Mucosa of descending colon (tissue), 3 donors: ENCODE measurements at places on chromosomes 13 and 19. TPM values are rescaled to one million over a fixed set of nuclear protein-coding genes. Genes with fewer than 3 reads are reported as not detected.

GRCh38 chr19:52200044-52200443 lies 10.2 kb downstream of the PPP2R1A start:
- DNase-seq, result no peak

GRCh38 chr13:42047561-42048341 lies 697 bp upstream of the DGKH start:
- DNase-seq, result peak; percentile 76

DNA sequence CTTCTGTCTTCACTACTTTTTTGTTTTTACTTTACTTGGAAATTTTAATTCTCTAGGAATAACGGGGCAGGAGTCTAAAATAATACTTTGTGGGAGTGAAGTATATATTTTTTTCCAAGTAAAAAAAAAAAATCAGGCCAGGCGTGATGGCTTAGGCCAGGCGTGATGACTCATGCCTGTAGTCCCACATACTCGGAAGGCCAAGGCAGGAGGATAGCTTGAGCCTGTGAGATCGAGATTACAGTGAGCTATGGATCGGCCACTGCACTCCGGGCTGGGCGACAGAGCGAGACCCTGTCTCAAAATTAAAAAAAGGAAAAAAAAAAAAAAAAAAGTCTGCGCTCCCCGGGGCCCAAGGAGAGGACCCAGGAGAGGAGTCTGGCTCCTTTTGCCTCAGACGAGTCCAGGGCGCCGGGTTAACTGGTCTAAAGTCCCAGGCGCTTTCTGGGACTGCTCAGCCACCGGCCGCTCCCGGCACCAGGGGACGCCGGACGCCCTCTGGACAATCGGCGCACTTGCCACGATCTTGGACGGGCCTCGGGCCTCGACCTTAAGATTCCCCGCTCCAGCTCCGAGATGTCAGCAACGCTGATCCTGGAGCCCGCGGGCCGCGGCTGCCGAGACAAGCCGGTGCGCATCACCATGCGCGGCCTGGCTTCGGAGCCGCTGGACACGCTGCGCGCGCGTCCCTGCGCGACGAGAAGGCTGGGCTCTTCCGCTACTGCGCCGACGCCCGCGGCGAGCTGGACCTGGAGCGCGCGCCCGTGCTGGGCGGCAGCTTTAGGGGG lies 2.7 kb upstream of the ZFP82 start:
- DNase-seq, result no peak

- no peak for DNase-seq
Measured at GRCh38 chr19:2081873-2082810, 14.0 kb downstream of the MOB3A start.

- no peak for DNase-seq
Measured at GRCh38 chr13:106493533-106494220, 41.8 kb downstream of the EFNB2 start.

DNA sequence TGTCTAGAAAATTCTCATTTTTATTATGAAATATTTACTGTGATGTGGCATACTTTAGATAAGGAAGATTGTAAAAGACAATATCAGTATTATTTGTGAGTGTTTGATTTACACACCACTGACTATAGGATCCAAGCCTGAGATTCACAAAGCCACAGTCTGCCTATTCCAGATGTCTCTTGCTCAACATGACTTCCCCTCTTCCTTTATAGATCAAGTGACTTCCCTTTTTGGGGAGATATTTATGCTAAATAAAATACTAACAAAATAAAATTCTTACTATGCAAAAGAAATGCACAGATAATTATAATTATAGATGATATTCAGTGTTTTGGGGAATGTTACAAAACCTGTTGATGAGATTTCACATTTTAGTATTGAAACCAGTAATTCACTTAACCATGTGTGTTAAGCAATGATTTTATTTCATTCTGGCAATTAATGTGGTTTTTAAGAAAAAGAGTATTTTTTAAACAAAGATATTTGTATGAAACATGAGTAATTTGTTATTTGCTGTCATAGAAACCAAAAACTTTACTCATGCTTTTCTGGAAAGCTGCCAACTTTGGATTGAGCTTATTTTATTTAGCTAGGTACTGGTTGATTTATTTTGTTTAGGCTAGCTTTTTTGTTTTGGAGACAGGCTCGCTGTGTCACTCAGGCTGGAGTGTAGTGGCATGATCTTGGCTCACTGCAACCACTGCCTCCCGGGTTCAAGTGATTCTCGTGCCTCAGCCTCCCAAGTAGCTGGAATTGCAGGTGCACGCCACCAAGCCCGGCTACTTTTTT lies 13.7 kb upstream of the GPR183 start:
- DNase-seq, result no peak

DNA sequence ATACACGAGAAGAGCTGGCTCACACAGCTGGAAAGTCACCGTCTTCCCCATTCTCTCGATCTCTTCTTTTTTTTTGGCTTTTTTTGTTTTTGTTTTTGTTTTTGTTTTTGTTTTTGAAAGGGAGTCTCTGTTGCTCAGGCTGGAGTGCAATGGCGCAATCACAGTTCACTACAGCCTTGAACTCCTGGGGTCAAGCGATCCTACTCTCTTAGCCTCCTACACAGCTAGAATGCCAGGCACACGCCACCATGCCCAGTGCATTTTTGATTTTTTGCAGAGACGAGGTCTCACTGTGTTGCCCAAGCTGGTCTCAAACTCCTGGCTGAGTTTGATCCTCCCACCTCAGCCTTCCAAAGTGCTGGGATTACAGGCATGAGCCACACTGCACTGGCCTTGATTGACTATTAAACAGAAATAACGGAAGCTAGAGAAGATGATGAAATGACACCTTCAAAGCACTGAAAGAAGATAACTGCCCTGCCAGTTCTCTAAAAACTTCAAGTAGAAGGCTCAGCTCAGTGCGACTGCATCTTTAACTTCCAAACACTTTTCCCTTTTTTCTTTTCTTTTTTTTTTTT lies 4.0 kb downstream of the FXYD3 start:
- DNase-seq, result no peak

Gene FXYD1
- total RNA-seq, result 15.4 TPM
